ENCODE measurements at places on chromosomes 6 and 20.

- DNase-seq = no peak
These were observed 40.0 kb downstream of the EFCAB8 start for GRCh38 chr20:32898729-32899128.

DNA sequence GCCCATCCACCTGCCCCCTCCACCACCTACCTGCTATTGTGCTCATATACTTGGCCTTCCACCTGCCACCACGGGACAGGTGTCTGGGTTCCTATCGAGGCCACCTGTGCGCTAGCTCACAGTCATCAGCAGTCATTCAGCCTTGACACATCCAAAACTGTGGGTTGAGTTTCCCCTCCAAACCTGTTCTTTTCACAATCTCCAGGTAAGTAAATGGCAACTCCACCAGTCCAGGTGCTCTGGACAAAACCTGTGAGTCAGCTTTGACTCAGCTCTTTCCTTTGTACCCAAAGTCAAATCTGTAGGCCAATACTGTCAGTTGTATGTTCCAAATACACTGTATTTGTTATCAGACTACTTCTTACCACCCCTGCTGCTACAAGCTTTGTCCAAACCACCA is 52.6 kb downstream of the SPTLC3 start:
- DNase-seq = no peak

GRCh38 chr20:64129146-64129782 is 21.9 kb upstream of the NPBWR2 start:
- no peak for DNase-seq

GRCh38 chr20:32360333-32360634 is 2.2 kb downstream of the ASXL1 start:
- no peak for DNase-seq

- DNase-seq = no peak
These were observed 10.8 kb upstream of the GMPR start for GRCh38 chr6:16227605-16228004.

DNA sequence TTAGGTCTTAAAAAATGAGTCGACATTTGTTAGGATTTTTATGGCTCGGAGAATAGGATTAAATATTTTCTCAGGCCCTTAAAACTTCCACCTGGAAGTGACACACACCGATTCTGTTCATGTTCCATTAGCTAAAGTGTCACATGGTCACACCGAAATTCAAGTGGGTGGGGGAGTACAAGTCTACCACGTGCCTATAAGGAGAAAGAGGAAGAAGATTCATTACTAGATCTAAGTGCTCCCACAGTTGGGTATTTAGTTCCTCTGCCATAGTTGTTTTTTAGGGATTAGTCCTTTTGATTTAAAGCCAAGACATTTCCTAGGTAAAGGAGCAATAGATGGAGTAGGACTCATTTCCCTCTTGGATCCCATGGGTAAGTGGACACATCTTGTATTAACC is 4.9 kb upstream of the TOX2 start:
- no peak for DNase-seq

Data from NCI-H187 (cell line).